Lower lobe of right lung (tissue), 2 donors: ENCODE measurements at places on chromosomes 1 and 21.

DNA sequence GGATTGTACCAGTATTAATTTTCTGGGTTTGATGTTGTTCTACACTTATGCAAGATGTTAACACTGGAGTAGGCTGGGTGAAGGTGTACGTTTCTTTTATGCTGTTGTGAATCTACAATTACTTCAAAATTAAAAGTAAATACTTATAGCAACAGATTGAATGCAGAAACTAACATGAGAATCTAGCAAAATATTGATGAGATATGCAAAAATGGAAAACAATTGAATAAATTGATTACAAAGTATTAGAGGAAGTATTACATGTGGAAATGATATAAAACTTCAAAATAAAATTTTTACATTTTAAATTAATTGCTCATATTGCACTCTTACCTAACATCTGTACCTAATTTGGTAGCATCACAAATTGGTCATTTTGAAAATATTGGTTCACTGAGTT, 5.7 kb upstream of the SPRR3 start:
- no peak for DNase-seq

GRCh38 chr1:109319114-109319513, 12.3 kb upstream of the MYBPHL start:
- no peak for DNase-seq

DNA sequence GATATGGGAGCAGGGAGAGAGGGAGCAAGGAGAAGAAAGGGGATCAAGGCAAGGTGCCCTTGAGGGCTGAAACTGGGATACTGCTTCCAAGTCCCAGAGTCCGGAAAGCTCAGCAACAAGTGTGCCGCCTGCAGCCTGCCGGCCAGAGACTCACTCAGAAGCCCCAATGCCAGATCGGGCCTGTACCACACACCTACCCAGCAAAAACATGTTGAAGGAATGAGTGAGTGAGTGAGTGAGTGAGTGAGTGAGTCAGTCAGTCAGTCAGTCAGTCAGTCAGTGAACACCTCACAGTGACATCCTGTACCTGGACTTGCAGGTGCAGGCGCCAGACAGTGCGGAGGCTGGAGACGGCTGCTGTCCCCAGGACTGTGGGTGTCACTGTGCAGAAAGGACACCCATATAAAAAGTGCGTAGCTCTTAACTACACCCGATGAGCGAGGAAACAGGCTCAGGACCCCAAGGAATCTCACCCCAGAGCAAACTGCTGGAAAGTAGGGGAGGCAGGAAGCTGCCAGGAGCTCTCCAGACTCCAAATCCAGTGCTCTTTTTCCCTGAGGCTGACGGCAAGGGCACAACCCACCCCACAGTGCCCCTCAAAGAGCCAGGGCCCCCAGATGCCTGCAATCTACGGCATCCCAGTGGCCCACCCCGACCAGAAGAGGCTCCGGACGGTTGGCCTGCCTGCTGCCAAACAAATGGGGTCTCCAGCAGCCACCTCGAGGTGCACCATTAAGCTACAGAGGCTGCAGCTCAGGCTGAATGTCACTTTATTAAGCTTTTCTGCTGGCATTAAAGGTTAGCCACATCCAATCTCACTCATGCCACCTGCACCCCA, 261.7 kb downstream of the NPHP4 start:
- DNase-seq = peak; percentile 15

GRCh38 chr1:230549625-230550024, 92.7 kb upstream of the COG2 start:
- no peak for DNase-seq

- DNase-seq = no peak
These were observed 777 bp upstream of the METTL25B start for GRCh38 chr1:156727492-156727891.
